ENCODE measurements at places on chromosomes 7 and 10.

GRCh38 chr10:86509145-86509544, 12.4 kb downstream of the WAPL start:
- DNase-seq = no peak

DNA sequence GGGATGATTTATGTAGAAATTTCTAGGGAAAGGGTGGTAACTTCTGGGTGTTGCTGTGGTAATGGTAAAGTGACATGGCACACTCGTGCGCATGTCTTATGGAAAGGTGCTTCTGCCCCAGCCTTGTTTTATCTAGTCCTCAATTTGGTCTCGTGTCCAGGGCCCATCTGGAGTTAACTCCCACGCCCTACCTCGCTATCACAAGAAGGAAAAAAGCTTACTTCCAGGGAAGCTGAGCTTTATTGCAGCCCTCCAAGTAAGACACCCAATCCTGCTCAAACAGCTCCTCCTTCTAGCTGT, 611.8 kb downstream of the TNS3 start:
- no peak for DNase-seq

DNA sequence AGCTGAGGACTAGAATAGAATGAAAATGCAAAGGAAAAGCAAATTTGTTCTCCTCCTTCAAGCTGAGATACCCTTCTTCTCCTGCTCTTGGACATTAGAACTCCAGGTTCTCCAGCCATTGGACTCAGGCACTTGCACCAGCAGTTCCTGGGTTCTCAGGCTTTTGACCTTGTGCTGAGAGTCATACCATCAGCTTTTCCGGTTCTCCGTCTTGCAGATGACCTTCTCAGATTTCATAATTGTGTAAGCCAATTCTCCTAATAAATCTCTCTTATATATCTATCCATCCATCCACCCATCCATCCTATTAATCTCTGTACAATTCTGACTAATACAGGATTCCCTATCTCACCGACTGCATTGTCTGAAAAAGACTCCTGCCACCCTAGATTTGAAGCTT, 108.3 kb downstream of the AHR start:
- no peak for DNase-seq

- DNase-seq = no peak
These were observed 155.3 kb downstream of the VWC2 start for GRCh38 chr7:49928787-49929186.

- no peak for DNase-seq
These were observed 32.8 kb upstream of the VIPR2 start for GRCh38 chr7:159177284-159177953.

- DNase-seq = no peak
These were observed 24.0 kb downstream of the STK32C start for GRCh38 chr10:132283604-132284382.

GRCh38 chr7:33432821-33433220, 303.5 kb downstream of the BBS9 start:
- DNase-seq = no peak

GRCh38 chr10:60466267-60467201, 76.9 kb upstream of the ANK3 start:
- DNase-seq = no peak

DNA sequence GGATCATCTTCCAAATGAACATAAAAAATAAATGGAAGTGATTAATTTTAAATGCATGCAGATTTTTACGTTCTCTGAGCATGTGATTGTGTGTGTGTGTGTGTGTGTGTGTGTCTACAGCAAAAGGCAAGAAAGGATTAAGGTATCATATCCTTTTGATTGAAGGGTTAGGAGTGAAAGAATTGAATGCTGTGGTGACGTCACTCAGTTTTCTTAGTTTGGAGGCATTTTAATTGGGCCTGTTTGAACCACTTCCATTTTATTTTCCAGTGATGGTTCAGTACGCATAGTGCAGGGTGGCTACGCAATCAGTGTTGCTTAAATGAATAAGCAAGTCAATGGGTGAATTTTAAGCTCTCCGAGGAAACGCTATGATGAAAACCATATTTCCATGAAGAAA, 31.3 kb downstream of the TACC2 start:
- DNase-seq = no peak

GRCh38 chr7:155867734-155868400, 55.6 kb upstream of the SHH start:
- no peak for DNase-seq

- no peak for DNase-seq
These were observed 1025.0 kb upstream of the CELF2 start for GRCh38 chr10:9992661-9993060.
